ENCODE measurements at places on chromosomes 12 and 14. TPM values are rescaled to one million over a fixed set of nuclear protein-coding genes. Genes with fewer than 3 reads are reported as not detected.

Gene TEDC1
- total RNA-seq = 21.7 TPM

DNA sequence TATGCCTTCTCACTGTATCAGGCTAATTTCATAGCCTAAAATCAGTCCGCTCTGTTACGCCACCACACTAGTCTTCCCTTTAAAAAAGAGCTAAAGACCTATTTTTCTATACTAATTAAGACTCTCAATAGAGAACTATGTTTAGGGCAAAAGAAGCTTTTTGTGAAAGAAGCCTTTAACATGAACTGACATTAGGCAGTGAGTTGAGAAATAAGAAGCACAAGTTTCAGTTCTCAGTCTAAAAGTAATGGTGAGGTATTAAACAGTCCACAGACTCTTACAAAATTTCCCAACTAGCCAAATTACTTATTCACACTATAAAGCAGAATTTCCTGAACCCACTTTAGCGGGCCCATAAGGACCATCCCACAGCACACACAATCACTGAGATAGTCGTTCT, 93.7 kb downstream of the SOX5 start:
- H3K4me3 ChIP-seq = no peak overlapping the region
- no peaks in the 10 kb centered on the region for H3K4me1 ChIP-seq
- no peak for DNase-seq
- no peaks in the 10 kb centered on the region for H3K36me3 ChIP-seq
- no peak overlapping the region for H3K27ac ChIP-seq

Gene M6PR
- 179 TPM for total RNA-seq

DNA sequence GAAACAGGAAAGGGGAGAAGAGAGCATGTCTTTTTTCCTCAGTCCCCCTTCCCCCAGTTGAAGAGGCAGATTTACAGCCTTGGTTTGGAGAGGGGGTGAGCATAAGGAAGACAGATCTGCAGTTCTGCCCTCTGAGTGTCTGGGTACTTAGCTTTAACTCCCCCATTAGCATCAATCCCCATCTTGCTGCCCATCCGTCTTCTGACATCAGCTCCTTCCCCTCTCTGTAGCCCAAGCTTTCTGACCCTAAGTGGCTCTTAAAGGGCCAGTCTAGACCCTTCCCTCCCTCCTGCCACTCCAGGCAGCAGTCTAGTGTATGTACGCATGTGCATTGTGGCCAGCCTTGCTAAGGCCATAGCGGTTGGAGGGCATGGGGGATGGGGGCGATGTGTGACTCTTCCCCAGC, 7.3 kb downstream of the GPR84 start:
- H3K27ac ChIP-seq = peak overlapping the region; percentile 43
- no peak for DNase-seq
- H3K4me3 ChIP-seq = no peak overlapping the region
- peaks cover 22% of the 10 kb centered on the region for H3K4me1 ChIP-seq

- no peak overlapping the region for H3K4me3 ChIP-seq
- peaks cover 5% of the 10 kb centered on the region for H3K27me3 ChIP-seq
- H3K27ac ChIP-seq = no peak overlapping the region
- no peaks in the 10 kb centered on the region for H3K36me3 ChIP-seq
- no peaks in the 10 kb centered on the region for H3K4me1 ChIP-seq
Observed at GRCh38 chr12:32870716-32871115, 25.9 kb downstream of the PKP2 start.

Gene MYF5
- total RNA-seq = not detected

GRCh38 chr12:1234073-1234472, 243.1 kb downstream of the ERC1 start:
- peaks cover 4% of the 10 kb centered on the region for H3K4me1 ChIP-seq
- H3K36me3 ChIP-seq = peaks cover 8% of the 10 kb centered on the region
- H3K27me3 ChIP-seq = no peaks in the 10 kb centered on the region
- H3K27ac ChIP-seq = no peak overlapping the region
- H3K4me3 ChIP-seq = no peak overlapping the region

Gene MTA1
- 136 TPM for total RNA-seq

GRCh38 chr14:44151130-44151820, 355.8 kb downstream of the FSCB start:
- H3K27me3 ChIP-seq = no peaks in the 10 kb centered on the region
- H3K4me3 ChIP-seq = no peak overlapping the region
- no peak overlapping the region for H3K27ac ChIP-seq
- DNase-seq = no peak

GRCh38 chr14:56989359-56989758, 179.1 kb upstream of the OTX2 start:
- no peaks in the 10 kb centered on the region for H3K4me1 ChIP-seq
- no peaks in the 10 kb centered on the region for H3K27me3 ChIP-seq
- no peak overlapping the region for H3K27ac ChIP-seq

DNA sequence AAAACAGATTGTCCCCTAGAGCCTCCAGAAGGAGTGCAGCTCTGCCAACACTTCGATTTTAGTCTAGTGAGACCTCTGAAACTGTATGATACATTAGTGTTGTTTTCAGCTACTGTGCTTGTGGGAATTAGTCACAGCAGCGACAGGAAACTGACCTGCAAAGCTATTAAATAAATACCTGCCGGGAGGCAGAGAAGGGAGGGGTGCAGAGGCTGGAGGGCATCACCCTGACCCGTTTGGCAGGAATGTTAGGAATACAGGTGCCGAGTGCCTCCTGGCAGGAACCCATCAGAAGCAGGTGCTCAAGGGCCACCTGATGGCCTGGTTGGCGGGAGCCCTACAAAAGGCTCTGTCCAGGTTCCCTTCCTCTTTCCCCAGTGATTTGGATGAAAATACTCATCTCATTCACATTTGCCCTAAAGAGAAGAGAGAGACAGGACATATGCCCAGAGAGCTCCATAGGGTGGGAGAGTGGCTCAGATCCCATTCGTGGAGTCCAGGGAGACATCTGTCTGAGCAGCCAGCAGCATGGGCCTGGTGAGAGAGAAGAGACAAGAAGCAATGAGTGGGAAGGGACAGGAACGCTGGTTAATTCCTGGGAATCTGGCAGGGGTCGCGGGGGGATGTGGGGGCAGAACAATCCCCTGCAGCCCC, 44.6 kb downstream of the C14orf132 start:
- no peak for DNase-seq
- peaks cover 3% of the 10 kb centered on the region for H3K27me3 ChIP-seq
- H3K4me1 ChIP-seq = peaks cover 4% of the 10 kb centered on the region

DNA sequence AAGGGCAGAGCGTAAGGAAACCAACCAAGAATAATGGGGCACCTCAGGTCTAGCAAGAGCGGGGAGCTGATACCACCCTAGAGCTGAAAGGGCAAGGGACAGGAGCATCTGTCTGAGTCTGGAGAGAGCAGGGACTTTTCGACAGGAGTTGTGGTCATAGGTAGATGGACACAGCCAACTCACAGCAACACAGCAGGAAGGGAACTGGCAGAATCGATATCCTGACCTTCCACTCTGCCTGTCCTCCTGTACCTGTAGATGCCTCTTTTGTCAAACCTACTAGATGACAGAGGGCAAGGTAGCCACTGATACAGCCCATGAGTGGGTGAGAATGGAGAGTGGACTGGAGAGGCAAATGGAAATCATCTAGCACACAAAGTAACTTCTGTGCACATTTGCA, 247.2 kb upstream of the EGLN3 start:
- no peaks in the 10 kb centered on the region for H3K36me3 ChIP-seq
- H3K27ac ChIP-seq = no peak overlapping the region
- H3K4me1 ChIP-seq = peaks cover 25% of the 10 kb centered on the region
- H3K27me3 ChIP-seq = peaks cover 10% of the 10 kb centered on the region
- no peak overlapping the region for H3K4me3 ChIP-seq

DNA sequence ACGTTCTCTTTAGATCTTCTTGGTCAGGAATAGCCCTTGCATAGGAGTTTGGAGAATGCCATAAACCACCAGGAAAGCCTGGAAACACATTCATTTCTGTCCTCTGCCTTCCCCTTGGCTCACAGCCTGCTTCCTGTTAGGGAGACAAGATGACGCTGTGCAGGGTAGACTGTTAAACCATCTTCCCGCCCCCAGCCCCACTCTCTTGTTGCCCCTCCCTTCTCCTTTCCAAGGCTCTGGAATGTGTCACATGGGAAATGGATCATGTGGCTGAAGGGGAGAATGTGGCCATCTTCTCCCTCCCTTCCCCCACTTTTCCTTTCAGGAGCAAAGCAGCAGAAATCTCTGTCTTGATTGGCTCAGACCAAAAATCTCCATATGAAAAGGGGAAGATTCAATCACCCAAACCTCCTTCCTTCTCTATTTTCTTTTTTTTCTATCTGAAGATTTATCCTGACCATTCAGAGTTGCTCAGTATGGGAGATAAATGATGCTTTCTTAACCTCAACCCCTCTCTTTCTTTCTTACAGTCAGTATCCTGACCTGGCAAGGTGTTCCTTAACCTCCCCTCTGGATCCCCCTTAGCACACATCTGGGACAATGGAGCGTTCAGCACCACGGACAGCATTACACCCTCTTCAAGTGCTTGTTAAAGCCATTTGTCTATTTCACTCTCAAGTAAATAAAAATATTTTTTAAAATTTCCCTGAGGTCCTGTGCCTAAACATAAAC, 11.4 kb downstream of the GPR19 start:
- no peak overlapping the region for H3K4me3 ChIP-seq
- H3K36me3 ChIP-seq = no peaks in the 10 kb centered on the region
- H3K4me1 ChIP-seq = peaks cover 7% of the 10 kb centered on the region
- H3K27ac ChIP-seq = no peak overlapping the region

- H3K4me1 ChIP-seq = peaks cover 94% of the 10 kb centered on the region
- peaks cover 40% of the 10 kb centered on the region for H3K36me3 ChIP-seq
- H3K4me3 ChIP-seq = peak overlapping the region; percentile 86
- DNase-seq = peak; percentile 91
- peak overlapping the region; percentile 99 for H3K27ac ChIP-seq
Observed at GRCh38 chr14:61342486-61342885, 21.1 kb downstream of the PRKCH start.

- no peak for DNase-seq
- no peaks in the 10 kb centered on the region for H3K27me3 ChIP-seq
- no peaks in the 10 kb centered on the region for H3K36me3 ChIP-seq
Observed at GRCh38 chr12:16523951-16524331, 82.0 kb downstream of the LMO3 start.

Gene HOXC6
- total RNA-seq = not detected

DNA sequence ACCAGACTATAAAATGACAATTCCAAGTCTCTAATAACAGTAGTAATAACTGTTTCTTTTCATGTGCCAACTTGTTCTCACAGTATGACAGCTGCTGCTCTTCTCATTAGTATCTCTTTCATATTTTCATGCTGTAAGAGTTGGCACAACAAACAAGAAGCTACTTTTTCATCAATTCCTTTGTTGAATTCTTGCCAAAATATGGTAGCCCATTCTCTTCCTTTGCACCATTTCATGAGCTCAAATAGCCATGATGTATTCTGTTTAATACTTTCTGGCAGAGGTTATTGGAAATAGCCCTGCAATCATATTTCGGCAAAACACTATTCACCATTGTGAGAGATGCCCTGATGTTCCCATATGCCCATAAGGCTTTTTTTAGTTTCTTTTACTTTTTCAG, 1100.7 kb downstream of the TRHDE start:
- no peaks in the 10 kb centered on the region for H3K4me1 ChIP-seq
- H3K36me3 ChIP-seq = no peaks in the 10 kb centered on the region
- no peak overlapping the region for H3K4me3 ChIP-seq
- DNase-seq = no peak
- no peak overlapping the region for H3K27ac ChIP-seq

- H3K27ac ChIP-seq = no peak overlapping the region
- H3K27me3 ChIP-seq = no peaks in the 10 kb centered on the region
- H3K36me3 ChIP-seq = no peaks in the 10 kb centered on the region
Observed at GRCh38 chr12:101703487-101703886, 6.0 kb downstream of the CHPT1 start.

GRCh38 chr12:80776706-80777105, 60.0 kb downstream of the MYF5 start:
- no peaks in the 10 kb centered on the region for H3K36me3 ChIP-seq
- H3K4me3 ChIP-seq = no peak overlapping the region
- H3K27ac ChIP-seq = no peak overlapping the region
- DNase-seq = no peak
- peaks cover 2% of the 10 kb centered on the region for H3K27me3 ChIP-seq

DNA sequence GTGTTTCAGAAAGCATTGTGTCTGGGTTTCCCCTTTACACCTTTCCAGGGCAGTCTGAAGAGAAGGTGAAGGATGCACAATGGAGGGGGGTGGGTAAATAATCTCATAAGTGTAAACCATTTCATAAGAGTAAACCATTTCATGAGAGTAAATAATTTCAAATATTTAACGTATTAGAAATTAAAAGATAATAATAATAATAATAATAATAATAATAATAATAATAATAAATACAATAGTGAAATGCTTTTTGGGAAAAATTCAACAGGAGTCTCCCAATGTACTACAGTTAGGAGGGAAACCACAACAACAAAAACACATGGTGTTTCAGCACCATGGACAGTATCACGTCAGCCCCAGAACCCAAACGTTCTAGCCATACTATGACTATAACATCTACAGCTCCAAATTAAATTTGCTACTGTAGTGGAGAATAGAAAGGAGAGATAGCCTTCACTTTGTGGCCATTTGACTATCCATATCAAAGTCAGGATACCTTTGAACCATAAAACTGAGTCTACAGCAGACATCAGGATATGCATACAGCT, 691.8 kb downstream of the BCL11B start:
- peak; percentile 19 for DNase-seq
- H3K36me3 ChIP-seq = no peaks in the 10 kb centered on the region

GRCh38 chr12:30519535-30519934, 176.1 kb downstream of the IPO8 start:
- no peaks in the 10 kb centered on the region for H3K4me1 ChIP-seq
- no peaks in the 10 kb centered on the region for H3K27me3 ChIP-seq
- H3K4me3 ChIP-seq = no peak overlapping the region
- DNase-seq = no peak
- no peaks in the 10 kb centered on the region for H3K36me3 ChIP-seq

DNA sequence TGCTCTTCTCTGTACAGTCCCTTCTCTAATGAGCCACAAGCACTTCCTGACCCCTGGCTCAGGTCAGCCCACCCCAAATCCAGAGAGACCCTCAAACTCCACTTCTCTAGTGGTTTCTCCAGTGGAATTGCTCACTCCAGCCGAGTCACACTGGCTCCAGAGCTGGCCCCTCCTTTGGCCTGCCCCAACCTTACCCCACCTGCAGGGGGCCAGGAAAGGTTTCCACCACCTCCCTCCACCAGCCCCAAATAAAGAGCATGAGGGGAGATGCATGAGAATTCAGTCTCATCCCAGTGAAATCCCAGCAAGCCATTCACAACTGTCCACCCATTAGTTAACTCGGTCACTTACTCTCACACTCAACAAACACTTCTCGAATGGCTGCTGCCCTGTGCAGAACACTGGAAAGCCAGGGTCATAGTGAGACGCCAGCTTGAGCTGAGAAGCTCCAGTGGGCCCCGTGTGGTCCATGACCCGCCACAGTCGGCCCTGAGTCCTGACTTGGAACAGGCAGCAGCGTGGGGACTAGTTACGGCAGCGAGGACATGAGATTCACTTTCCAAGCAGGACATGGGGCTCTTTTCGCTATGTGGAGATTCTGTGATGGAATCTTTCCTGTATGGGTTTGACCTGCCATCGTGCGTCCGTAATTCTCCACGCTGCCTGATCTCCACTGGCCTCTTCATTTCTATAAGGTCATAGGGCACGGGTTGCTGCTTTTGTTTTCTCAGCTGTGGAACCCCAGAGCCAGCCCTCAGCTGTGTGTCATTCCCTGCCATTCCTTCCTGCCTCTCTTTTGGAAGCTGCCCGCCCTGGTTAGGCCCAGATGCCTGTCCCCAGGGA, 44.2 kb downstream of the SLC6A12 start:
- peaks cover 4% of the 10 kb centered on the region for H3K27me3 ChIP-seq
- peaks cover 10% of the 10 kb centered on the region for H3K4me1 ChIP-seq
- H3K4me3 ChIP-seq = no peak overlapping the region
- no peaks in the 10 kb centered on the region for H3K36me3 ChIP-seq

Gene LMNTD1
- not detected for total RNA-seq
